Glutamatergic neuron (in vitro differentiated cells): ENCODE measurements at places on chromosomes 3 and 15.

DNA sequence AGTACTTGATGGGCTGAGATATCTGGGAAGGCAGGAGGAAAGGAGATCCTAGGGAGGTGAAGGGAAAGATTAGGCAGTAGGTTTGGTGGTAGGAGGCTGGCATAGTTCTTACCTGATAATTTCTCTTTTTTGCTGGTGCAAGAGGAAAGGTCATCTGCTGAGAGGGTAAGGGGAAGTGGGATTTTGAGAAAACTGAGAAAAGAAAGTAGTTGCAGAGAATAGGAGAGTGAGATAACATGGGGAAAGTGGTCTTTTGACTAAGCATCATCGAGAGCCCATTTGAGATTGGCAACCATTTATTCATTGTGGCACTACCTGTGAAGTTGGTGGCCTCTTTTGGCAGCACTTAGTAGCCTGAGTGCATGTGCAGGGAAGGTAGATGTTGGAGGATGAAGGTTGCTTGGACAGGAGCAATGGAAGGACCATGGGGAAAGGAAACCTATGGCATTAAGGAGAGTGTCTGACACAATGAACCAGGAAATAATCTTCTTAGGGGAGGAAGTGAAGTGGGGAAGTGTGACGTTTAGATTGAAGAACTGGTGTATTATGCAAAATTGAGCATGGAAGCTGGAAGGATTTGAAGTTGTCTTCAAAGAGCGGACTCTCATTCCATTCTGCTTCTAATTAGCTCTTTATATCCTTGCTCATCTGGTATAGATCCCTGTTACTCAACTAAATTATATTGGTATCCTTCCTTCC is 21.9 kb upstream of the USP13 start:
- no peak for DNase-seq

DNA sequence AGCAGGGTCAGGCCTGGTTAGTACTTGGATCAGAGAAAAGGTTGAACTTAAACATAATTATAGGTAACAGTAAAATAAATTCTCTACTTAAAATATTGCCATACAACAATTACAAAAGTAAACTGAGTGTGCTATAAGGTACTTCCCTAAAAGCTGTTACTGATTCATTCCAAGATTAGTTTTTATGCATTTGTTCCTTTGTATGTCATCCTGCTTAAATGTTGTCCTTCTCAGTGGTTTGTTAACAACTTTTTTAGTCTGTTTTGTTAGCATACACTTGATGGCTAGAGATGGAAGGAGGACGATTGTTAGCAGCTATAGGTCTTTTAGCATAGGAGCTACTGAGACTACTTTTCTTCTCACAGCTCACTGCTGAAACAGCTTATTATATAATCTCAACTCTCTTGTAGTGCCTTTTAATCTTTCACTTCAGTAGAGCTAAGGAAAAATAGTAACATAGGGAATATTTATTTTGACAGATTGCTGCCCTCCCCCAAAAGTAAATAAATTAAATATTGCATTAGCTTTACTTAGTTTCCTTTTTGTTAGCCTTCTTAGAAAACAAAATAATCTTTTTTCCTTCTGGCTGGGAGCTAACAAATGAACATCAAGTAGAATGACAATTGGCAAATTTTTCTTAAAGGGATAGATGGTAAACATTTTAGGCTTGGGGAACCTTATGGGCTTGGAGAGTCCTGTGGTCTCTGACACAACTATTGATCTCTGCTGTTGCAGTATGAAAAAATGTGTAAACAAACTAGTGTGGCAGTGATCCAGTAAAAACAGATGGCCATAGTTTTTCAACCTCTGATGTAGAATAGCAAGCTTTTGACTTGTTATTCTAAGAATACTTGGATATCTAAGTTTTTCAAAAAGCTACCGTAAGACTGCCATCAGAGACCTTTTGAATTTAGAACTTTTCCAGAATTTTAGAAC is 39.5 kb downstream of the USP8 start:
- no peak for DNase-seq

DNA sequence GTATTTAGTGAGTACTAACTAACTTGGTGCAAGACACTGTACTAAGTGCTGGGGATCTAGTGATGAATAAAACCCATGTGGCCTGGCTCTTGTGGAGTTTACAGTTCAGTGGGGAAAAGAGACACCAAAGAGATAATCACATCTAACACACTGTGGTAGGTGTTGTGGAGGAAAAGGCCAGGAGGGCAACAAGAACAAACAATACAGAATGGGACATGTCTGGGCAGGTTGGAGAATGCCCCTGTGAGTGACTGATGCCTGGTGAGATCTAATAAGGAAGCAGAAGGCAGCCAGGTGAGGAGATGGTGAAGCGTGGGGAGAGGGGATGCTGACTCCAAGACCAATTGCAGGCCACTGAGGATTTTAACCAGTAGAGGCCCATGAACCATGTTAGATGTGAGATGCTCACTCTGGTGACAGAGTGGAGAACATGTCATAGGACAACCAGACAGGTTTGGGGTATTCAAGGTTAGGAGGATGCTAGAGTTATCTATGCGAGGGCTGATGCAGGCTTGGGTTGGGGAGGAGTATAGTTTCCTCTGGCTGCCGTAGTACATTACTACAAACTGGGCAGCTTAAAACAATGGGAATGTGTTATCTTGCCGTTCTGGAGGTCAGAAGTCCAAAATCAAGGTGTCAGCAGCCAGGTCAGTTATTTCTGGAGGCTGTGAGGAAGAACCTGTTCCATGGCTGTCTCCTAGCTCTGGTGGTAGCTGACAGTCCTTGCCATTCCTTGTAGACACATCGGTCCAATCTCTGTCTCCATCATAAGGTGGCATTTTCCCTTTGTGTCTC is 81.4 kb downstream of the ARNT2 start:
- DNase-seq: no peak

- no peak for DNase-seq
These were observed 255.7 kb downstream of the MBNL1 start for GRCh38 chr3:152524198-152525140.

DNA sequence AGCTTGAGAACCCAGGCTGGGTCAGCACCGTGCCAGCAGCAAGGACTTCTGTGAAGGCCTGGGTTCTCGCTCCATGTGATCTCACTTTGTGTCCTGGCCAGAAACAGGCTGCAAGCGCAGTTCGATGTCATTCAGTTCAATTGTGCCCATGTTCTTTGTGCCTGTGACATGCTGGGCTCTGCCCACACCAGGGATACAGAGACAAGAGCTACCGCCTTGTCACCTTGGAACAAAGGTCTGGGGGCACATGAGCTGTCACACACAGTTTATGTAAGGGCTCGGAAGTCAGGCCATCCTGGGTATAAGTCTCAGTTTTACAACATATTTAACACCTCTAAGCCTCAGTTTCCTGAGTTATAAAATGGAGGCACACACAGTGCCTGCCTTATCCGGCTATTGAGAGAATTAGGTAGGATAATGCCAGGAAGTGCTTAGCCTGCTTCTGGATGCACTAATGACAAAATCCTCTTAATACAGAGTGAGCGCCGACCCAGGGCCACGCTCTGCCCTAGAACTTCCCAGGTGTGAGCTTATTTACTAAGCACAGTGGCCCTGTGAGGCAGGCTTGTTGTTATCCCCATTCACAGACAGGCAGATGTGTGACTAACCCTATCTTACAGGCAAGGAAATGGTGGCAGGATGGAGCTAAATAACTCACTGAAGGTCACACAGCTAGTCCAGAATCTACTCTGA is 50.4 kb upstream of the LIMD1 start:
- DNase-seq: no peak
